Nucleus accumbens (tissue), 56 donors: ENCODE measurements at places on chromosomes 12 and 14.

GRCh38 chr12:31471051-31471450, 119.9 kb downstream of the DENND5B start:
- no peak for DNase-seq

DNA sequence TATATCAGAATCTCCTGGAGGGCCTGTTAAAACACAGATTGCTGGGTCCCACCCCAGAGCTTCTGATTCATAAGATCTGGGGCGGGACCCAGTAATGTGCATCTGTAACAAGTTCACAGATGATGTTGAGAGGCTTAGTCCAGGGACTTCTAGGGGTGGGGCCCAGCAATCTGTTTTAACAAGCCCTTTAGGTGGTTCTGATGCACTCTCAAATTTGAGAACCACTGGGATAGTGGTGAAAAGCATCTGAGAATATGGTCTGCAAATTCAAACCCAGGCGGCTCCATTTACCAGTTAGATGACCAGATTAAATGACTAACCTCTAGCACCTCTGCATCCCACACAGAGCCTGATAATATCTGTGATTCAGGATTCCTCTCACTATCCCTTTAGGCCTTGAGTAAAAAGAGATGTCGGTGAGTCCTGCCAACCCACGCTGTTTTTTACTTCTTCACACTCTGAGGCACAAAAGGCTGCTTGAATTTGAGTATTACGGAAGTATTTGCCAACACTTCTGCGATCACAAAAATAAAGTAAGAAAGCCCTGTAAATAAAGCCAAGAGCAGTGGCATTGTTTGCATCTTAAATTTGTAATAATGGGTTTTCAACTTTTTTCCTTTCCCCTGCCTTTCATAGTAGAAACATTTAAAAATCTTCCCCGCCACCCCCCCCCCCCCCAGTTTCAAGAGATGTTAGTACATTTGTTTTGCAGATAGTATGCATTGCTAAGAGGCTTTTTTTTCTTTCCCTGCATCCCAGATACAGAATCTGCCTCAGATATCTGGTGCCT, 1.8 kb upstream of the FRS2 start:
- DNase-seq: no peak

- no peak for DNase-seq
Measured at GRCh38 chr14:89586258-89587135, 169.5 kb upstream of the FOXN3 start.

GRCh38 chr12:92707926-92708325, 5.1 kb downstream of the PLEKHG7 start:
- no peak for DNase-seq

GRCh38 chr14:101501341-101501740, 60.0 kb upstream of the DIO3 start:
- no peak for DNase-seq

DNA sequence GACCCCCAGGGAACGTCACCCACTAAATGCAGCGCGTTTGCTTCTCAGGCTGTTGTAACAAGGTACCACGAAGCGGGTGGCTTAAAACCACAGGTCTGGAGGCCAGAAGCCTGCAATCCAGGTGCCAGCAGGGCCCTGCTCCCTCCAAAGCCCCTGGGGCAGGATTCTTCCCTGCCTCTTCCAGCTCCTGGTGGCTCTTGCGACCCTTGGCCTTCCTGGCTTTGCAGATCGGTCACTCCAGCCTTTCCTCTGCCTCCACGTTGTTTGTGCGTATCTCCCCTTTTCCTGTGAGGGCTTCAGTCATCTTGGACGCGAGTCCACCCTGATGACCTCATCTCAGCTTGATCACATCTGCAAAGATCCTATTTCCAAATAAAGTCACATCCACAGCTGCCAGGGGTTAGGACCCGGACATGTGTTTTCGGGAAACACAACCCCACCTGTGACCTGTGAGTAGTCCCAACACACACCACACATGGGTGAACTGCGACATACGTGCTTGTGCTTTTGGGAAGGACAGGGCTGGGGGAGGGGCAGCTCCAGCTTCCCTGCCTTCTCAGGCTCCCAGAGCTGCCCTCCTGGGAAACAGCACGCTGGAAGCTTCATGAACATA, 114.5 kb upstream of the NCOR2 start:
- no peak for DNase-seq

- no peak for DNase-seq
Measured at GRCh38 chr14:63897721-63898163, 44.9 kb downstream of the SYNE2 start.

GRCh38 chr14:100440207-100440631, 117.1 kb downstream of the SLC25A47 start:
- DNase-seq: peak; percentile 22

- no peak for DNase-seq
Measured at GRCh38 chr14:61203081-61203753, 77.9 kb downstream of the TMEM30B start.

GRCh38 chr12:52524241-52524897, 4.2 kb upstream of the KRT5 start:
- DNase-seq: no peak
